Activated CD4-positive, CD25-positive, alpha-beta regulatory T cell (primary cell): ENCODE measurements at places on chromosomes 7 and 10.

DNA sequence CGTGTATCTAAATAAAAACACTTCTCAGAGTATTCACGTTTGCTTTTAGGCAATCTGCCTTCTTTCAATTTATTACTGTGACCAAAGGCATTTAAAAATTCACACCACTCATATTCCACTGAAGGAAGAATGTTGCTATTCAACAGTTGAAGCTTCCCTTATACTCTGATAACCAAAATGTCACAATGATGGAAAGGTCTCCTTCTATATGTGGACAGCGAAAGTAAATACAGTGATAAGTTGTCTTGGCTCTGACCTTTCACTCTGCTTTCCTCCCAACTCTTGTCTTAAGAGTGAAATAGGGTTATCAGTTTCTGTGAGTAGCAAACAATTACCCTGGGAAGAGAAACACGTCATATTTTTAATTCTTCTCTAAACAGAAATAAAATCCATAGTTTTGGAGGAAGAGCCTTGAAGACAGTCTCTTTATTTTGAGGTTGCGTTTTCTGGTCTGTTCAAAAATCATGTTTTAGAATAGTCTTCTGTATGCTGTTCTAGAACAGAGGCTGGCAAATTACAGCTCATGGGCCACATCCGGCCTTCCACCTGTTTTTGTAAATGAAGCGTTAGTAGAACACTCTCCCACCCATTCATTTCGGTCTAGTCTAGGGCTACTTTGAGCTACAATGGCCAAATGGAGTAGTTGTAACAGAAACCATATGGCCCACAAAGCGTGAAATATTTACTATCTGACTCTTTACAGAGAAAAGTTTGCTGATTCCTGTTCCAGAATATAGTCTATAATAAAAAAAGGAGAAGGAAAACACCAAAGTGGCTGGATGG lies 41.3 kb downstream of the ETV1 start:
- DNase-seq, result no peak

DNA sequence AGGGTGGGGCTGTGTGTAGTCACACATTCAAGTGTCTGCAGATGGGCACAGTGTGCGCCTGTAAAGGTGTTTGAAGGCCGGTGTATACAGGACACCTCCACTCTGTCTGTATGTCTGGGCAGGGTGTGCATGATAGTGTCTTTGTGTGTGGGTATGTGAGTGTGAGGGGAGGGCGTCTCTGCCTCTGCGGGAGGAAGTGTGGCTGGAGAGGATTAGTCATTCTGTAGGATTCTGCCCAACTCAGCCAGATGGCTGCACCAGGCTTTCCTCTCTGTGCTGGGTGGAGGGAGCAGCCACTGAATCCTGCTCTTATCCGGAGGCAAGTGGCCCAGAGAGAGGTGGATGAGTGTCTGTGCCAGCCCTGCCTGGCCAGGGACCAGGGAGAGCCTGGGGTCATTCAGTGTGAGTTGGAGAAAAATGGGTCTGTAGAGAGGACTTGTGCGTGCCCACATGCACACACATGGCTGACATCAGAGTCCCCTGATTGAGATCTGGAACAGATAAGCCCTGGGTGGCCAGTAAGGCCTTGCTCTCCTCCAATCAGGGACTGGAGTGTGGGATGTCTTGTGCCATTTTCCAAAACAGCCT lies 1.7 kb downstream of the SFXN3 start:
- DNase-seq, result no peak

DNA sequence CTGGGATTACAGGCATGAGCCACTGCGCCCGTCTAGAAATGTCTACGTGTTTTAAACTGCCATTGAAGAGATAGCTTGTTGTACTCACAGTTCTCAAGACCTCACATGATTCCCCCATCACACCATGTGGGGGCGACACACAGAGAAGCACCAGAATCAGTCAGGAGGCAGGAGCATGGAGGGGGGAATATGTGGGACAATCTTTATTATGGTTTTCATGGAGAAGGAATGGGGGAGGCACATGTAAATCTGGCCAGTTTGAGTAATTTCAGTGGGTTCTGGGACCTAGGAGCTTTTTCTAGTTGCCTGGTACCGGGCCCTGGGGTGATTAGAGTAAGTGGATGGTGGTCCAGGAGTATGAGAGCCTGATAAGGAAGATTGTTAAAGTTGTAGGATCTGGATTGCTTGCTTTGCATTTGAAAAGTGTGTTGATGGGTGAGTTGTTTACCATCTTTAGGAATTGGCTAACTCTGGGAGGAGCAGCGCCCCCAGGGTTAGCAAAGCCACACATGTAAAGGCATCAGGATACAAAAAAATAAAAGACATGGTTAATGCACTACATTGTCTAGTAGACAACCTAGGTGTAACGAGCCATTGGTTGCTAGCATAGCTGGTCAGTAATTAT lies 85.4 kb upstream of the SLC13A1 start:
- DNase-seq, result no peak

GRCh38 chr7:146661435-146661834 lies 544.8 kb downstream of the CNTNAP2 start:
- DNase-seq, result no peak

DNA sequence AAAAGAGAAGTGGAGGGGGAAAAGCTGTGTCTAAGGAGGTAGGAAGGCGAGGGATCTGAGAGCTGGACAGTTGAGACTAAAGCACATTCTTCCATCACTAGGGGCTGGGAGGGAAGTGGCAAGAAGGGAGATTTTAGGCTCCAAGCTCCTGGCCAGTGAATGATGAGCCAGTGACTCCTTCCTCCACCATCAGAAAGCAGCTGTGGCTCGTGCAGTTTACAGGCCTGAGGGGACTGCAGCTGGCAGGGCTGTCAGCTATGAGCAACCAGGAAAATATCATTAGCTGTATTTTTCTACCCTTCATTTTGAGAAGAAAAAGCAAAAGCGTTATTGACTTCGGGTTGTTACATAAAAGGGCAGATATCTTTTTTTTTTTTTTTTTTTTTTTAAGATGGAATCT lies 60.7 kb downstream of the GPAM start:
- no peak for DNase-seq

DNA sequence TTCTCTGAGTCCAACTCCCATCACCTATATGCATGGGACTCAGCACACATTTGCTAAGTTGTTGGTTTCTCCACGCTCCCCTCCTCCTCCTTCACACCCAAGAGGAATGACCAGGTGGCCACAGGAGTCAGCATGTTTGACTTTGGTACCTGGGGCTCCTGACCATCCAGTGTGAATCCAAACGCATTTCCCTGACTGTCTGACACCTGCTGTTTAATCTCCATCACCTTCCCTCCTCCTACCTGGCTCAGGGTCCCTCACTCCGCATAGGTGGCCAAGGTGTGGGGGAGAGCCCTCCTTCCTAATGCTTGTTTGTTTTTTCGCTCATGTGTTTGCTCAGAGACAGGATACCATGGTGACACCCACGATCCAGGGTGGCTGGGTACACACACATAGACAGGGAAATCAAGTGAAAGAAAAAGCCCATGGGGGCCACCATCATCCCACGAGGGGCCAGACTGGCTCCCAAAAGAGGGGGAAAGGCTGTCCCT lies 194.9 kb downstream of the KCNMA1 start:
- DNase-seq, result no peak

DNA sequence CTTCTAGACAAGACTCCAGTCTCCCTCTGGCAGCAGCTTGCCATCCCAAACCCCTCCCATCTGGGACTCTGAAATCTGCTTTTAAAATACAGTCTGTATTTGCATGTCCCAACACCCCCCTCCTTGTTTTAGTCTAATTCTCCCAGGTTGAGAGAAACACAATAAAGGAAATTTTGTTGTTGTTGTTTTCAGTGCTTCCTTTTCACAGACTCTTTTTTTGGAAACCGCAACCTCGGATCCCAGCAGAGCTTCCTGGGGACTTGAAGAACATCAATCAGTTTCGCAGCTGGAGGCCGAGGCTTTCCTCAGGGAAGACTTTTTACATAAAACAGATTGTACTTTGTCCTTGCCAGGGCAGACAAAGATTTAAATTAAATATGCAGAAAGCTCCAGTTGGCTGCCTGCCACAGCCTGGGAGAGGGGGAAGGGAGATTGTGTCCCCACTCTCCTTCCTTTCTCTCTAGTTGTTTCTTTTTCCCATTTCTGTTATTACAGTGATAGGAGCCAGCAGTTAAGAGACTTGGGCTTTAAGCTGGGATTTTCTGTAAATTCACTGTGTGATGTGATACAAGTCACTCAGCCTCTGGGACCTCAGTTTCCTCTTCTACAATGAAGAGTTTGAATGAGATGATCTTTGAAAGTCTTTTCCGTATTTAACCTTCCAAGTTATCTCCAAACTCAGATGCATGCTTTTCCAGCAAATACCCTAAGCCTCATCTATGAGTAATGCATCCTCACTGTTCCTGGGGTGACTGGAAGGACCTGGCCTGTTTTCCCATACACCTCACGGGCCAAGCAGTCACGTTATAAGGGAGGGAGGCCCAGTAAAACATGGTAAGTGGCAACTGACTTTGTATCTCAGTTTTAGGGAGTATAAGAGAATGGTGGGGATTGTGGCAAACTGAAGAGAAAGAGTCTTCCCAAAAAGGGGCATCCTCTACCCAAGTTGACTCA lies 192.3 kb downstream of the REEP3 start:
- DNase-seq, result no peak

GRCh38 chr10:50361946-50362345 lies 110.6 kb upstream of the ASAH2 start:
- DNase-seq, result no peak

DNA sequence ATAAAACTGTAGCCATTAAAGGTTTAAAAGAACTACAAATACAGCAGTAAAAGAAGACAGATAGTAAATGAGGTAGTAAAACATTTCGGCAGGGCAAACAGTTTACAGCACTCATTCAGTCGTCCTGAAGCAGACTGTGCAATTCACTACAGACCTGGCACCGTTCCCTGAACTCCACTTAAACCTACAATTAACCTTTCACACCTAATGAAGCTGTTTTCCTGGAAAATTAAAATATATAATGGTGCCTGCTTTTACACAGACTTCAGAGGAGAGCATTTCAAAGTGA lies 335.3 kb downstream of the GFRA1 start:
- DNase-seq, result no peak

GRCh38 chr10:49745756-49746155 lies 16.4 kb downstream of the OGDHL start:
- DNase-seq, result no peak

GRCh38 chr10:78508955-78509748 lies 475.5 kb downstream of the RPS24 start:
- no peak for DNase-seq

DNA sequence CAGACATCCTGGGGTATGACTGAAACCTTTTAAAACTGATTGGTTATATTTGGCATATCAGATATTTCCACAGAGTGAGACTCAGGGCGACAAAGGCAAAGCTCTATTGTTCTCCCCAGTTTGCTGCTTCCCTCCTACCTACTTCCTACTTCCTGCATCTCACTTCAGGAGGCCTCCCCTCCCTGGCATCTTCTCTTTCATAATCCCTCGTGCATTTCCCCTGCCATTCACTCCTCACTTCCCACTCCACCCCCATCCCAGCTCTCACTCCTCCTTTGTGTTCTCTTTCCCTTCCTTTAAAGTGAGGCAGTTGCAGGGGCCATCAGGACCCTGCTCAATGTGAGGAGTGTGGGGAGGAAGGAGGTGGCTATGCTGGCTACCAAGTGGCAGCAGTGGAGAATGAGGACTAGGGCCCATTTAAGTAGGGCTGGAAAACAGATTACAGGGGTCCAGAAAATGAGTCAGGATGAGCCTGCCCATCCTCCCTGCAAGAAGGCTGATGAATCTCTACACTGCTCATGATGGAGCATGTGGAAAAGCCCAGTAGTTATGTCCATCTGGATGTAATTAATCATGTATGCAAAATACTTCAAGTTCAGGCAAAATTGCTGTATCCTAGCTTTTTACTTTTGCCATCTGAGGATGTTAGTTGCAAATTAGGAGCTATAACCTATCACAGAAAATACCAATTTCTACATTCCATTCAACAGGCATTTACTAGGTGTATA lies 311.8 kb upstream of the IMMP2L start:
- no peak for DNase-seq

DNA sequence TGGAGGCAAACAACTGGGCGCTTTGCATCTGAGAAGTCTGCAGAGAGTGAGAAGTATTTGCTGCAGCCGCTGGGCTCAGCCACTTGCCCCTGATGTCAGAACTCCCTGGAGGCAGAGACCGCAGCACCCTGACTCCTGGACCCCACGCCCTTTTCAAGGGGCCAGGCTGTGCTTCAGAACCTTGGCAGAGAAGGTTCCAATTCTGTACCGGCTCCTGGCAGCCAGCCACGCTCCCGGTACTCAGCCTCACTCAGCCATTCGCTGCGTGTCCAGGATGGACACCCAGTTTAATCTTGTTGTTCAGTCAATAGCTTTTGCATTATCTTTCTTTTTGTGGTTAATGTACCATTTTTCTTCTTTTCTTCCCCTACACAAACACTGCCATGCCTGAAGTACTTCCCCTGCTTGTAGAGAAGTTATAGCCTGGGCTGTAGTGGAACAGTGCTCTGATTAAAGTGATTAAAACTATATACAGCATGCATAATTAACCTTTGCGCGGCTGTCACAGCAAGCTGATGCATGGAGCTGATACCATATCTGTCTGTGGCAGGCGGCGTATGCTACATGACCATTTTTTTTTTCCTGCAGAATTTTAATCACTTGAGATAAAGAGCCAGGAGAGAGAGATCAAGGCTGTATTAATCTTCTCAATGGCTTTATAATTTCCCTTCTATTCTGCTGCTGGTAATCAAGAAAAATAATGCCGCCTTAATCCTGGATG lies 578.5 kb downstream of the SDK1 start:
- DNase-seq, result no peak

DNA sequence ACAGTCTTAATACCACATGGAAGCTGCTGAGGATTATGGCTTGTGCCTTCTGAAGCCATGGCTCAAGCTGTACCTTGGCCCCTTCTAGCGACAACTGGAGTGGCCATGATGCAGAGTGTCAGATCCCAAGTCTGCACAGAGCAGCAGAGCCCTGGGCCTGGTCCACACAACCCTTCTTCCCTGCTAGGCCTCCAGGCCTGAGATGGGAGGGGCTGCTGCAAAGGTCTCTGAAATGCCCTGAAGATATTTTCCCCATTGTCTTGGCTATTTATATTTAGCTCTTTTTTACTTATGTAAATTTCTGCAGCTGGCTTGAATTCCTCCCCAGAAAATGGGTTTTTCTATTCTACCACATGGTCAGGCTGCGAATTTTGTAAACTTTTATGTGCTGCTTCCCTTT lies 804.6 kb upstream of the ZWINT start:
- DNase-seq, result no peak

DNA sequence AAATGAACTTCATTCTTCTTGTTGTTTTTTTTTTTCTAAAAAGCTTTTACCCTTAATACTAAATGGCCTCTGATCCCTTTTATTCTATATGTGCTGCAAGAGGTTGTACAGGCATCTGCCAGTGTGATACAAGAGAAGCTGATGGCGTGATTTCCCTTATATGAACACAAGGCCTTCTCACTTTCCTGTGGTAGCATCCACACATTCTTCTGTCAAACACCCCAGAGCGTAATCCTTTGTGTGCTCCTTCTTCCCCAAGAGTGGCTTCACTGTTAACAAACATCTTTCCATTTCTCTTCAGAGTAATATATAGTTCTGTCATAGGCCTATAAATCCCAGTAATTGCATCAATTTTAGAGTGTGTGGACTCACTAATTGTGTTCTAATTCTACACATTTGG lies 86.3 kb upstream of the CAPZA2 start:
- no peak for DNase-seq

- DNase-seq, result no peak
Measured at GRCh38 chr10:99593312-99593711, 26.9 kb downstream of the SLC25A28 start.

- no peak for DNase-seq
Measured at GRCh38 chr10:122013311-122013780, 24.4 kb downstream of the TACC2 start.

- DNase-seq, result no peak
Measured at GRCh38 chr10:118343115-118343514, 991 bp upstream of the FAM204A start.

GRCh38 chr10:84605802-84606201 lies 277.4 kb downstream of the CCSER2 start:
- no peak for DNase-seq
